ENCODE measurements at places on chromosomes 7 and 10.
A peak's percentile ranks its signal among the peaks of the same experiment; 100 is the strongest.

DNA sequence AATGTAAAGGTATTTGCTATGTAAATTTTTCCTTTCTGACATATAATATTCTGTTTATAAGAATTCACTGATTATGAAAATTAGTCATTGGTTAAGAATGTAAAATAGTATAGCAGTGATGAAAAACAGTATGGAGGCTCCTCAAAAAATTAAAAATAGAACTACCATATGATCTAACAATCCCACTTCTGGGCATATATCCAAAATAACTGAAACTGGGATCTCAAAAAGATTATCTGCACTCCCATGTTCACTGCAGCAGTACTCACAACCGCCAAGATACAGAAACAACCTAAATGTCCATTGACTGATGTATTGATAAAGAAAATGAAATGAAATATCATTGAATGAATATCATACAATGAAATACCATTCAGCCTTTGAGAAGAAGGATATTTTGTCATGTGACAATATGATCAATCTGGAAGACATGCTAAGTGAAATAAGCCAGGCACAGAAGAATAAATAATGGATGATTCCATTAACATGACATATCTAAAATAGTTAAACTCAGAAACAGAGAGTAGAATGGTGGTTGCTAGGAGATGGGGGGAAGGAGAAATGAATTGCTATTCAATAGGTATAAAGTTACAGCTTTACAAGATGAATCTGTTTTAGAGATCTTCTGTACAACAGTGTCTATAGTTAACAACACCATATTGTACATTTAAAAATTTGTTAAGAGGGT is 14.0 kb downstream of the C10orf88 start:
- no peak for DNase-seq

DNA sequence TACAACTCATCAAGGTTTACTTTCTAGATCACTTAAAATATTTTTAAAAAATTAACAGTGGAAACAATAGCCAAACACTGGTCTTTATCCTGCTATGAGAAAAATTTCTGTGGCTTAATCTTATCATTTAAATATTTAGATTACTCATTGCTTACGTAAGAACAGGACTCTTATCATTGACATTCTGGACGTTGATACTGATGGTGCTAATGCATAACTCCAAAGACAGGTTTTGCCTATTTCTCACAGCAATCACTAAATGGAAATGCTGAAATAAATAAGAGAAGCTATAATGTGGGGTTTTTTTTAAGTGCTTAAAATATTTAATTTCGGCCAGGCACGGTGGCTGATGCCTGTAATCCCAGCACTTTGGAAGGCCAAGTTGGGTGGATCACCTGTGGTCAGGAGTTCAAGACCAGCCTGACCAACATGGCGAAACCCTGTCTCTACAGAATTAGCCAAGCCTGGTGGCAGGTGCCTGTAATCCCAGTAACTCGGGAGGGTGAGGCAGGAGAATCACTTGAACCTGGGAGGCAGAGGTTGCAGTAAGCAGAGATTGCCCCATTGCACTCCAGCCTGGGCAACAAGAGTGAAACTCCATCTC is 195.0 kb downstream of the HGF start:
- no peak for DNase-seq

DNA sequence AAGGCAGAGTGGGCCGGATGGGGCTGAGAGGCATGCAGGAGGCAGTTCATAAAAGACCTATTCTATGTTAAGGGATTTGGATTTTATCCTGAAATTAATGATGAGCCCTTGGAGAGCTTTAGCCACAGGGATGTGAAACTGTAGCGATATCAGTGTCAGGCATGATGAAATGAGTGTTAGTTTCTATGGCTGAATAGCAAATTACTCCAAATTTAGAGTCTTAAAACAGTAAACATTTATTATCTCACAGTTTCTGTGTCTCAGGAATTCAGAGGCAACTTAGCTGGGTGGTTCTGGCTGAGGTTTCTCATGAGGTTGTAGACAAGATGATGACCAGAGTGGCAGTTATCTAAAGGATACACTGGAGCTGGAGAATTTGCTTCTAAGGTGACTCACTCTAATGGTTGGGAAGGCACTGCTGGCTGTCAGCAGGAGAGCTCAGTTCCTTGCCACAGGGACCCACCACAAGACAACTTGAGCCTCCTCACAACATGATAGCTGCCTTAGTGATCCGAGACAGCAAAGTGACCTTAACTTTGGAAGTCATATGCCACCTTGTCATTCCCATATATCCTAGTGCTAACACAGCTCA is 36.7 kb upstream of the SFTPD start:
- DNase-seq, result peak; percentile 64

DNA sequence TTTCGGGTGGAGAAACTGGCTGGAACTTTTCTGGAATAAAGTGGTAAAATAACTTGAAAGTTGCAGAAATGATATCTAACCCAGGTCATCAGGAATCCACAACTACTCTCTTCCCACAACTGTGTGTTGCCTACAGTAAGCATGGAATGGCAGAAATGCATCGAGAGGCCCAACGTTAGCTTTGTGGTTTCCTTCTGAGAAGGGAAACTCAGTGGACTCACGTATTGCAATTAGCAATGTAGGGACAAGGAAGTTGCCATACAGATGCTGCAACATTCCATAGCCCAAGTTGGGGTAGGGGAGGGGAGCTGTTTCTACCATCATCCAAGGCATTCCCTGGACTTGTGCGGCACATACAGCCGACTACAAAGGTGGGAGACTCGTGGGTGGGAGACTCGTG is 1.9 kb downstream of the PON1 start:
- DNase-seq, result no peak

- no peak for DNase-seq
These were observed 3.2 kb upstream of the CDHR1 start for GRCh38 chr10:84191106-84191505.

DNA sequence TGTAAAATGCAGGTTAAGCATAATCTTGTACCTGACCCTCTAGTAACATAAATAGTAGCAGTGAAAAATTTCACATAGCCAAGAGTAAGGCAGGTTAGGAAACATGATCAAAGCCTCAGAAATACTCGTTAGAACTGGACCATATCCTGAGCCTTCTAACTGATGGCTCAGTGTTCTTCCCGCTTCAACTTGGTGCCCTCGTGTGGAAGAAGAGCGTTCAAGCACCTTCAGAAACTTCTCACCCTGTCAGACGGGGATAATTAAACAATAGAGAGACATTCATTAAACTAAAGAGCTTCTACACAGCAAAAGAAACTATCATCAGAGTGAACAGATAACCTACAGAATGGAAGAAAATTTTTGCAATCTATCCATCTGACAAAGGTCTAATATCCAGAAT is 124.5 kb downstream of the MYOF start:
- peak; percentile 34 for DNase-seq
